ENCODE measurements at places on chromosomes 13 and 19. TPM values are rescaled to one million over a fixed set of nuclear protein-coding genes. Genes with fewer than 3 reads are reported as not detected.

TRAPPC5 gene
- 46.4 TPM for polyA plus RNA-seq

DNA sequence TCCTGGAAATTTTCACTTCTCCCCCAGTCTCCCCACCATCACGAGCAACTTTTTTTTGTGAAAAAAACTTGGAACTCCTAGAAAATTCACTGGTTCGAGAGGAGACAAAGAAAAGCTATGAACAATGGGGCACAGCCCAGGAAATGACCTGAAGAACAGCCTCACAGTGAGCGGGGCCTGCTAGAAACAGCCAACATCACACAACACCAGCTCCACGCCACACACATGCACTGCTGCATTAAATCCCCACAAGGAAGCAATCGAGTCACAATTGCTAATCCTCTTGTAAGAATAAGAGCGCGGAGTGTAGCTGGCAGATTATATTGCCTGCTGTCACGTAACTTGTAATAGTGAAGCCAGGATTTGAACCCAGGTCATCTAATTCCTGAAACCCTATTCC, 48.8 kb downstream of the SLC7A1 start:
- DNase-seq: no peak

DNA sequence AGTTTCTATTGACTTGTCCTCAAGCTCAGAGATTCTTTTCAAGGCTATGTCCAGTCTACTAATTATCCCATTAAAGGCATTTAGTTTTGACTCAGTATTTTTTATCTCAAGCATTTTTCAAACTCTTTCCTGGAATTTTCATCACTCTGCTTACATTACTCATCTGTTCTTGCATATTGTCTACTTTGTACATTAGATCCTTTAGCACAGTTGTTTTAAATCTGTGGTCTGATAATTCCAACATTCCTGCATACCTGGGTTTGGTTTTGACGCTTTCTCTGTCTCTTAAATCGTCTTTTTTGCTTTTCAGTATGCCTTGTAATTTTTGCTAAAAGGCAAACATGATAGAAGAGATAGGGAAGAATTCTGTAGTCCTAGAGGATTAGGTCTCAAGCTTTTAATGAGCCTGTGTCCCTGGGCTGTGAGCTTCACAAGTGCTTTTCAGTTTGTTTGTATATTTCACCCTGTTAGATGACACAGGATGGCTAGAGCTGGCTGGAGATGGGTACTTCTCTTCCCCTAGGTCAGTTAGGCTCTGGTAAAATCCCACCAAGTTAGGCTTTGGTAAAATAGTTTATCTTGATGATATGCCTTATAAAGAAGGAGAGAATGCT, 46.1 kb upstream of the GPC6 start:
- DNase-seq: no peak

NXNL1 gene
- not detected for polyA plus RNA-seq

FAM187B gene
- polyA plus RNA-seq: not detected

SMIM17 gene
- 1.3 TPM for polyA plus RNA-seq

DNA sequence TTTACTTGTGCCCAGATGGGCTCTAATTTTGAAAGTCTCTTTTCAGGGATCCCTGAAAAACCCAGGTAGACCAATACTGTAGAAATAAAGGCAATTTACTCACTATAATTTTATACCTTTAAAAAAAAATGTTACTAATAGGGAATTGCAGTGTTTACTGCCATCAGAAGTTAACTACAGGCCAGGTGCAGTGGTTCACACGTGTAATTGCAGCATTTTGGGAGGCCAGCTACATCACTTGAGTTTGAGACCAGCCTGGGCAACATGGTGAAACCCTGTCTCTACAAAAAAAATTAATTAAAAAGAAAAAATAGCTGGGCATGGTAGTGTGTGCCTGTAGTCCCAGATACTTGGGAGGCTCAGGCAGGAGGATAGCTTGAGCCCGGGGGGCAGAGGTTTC, 10.2 kb downstream of the USP12 start:
- no peak for DNase-seq

- DNase-seq: no peak
Measured at GRCh38 chr19:4061178-4061682, 5.5 kb downstream of the ZBTB7A start.

DNA sequence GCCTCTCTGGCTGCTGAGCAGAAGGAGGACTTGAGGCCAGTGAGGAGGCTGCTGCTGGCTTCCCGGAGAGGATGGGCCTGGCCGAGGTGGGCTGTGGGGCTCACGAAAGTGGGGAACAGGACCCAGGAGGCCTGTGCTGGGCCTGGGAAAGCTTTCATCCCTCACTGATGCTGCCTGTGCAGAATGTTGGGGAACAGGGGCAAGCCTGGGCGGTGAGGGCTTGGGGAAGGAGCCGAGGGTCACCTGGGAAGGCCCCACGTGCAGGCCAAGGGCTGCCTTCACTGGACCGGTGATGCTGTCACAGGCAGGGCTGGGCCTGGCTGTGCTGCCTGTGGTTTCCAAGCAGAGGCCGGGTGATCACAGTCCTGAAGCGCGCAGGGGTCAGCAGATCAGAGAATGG, 9.4 kb downstream of the AP1M1 start:
- DNase-seq: no peak

DNA sequence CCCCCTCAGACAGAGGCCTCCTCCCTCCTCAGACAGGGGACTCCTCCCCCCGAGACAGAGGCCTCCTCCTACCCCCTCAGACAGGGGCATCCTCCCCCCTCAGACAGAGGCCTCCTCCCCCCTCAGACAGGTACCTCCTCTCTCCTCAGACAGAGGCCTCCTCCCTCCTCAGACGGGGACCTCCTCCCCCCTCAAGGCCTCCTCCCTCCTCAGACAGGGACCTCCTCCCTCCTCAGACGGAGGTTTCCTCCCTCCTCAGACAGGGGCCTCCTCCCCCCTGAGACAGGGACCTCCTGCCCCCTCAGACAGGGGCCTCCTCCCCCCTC, 13.9 kb downstream of the C3 start:
- DNase-seq: no peak

DNA sequence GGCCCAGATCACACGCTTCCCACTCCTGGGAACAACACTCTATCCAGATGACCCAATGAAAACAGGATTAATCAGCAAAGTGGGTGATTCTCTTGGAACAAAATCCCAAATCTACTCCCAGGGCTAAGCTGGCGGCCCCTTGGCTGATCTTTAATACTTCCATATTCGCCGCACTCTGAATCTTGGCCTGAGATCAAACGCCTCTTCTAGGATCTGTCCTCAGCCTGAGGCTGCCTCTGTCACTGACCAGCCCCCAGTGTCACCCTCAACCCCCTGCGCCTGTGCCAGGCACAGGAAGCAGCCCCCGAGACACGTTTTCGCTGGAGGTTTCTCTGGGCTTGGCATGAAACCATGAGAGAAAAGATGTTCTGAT, 2.4 kb upstream of the CTXN1 start:
- DNase-seq: no peak

PSG3 gene
- 0.46 TPM for polyA plus RNA-seq

- no peak for DNase-seq
Measured at GRCh38 chr13:54185785-54186184, 1157.2 kb downstream of the OLFM4 start.

GRCh38 chr13:31725841-31726240, 13.5 kb upstream of the RXFP2 start:
- no peak for DNase-seq

DNA sequence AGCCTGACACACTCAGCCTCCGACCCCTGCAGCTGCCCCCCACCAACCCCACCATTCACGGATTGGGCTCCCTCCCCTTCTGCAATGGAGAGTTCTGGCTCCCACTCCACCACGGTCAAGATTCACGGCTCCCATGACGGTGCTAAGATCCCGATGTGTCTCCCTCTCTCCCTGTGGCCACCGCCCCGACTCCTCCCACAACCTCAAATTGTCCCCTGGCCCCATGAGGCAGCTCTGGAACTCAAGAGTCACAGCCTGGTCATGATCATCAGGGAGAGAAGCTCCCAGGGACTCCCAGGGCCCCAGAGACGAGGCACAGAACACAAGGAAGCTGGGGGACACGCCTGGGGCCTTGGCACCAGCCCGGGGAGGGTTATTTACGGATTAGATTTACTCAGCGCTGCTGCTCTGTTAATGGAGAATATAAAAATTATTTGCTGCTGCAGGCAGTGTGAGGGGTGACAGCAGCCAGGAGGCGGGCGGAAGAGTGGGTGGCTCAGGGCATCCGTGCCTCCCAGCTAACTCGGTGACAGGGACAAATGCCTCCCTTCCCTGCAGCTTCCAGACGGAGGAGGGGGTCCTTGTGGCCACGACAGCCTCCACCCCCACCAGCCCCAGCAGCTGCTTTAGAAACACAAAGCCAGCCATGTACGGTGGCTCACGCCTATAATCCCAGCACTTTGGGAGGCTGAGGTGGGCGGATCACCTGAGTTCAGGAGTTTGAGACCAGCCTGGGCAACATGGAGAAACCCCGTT, 184.2 kb downstream of the PTPRS start:
- no peak for DNase-seq

DNA sequence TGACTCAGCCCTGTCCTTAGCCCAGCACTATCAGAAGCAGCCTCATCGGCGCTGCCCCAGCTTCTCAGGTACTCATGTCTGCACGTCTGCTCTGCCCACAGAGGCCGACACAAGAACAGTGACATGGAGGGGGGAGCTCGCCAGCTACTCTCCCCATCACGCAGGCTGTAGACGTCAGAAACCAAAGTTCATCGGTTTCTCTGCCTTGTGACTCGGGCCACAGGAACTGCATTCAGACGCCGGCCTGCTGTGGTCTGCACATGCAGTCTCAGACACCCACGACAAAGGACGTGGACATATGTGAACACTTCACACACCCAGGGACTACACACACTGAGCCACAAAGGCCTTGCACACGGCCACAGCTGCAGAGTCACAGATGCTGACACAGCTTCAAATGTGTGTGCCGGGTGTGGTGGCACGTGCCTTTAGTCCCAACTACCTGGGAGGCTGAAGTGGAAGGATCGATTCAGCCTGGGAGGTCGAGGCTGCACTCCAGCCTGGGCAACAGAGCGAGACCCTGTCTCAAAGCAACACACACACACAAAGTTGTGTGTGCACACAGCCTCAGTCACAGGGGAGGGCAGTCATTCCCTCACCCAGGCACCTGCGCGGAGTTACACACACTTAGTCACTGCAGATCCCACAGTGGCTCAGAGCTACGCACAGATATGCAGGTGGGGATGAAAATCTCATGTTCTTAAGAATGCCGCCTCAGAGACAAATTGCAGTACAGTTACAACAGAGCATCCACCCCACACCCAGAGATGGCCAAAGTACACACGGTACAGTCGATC, 4.9 kb upstream of the ZFP36 start:
- no peak for DNase-seq

GFY gene
- polyA plus RNA-seq: not detected

OR7G1 gene
- polyA plus RNA-seq: not detected

DNA sequence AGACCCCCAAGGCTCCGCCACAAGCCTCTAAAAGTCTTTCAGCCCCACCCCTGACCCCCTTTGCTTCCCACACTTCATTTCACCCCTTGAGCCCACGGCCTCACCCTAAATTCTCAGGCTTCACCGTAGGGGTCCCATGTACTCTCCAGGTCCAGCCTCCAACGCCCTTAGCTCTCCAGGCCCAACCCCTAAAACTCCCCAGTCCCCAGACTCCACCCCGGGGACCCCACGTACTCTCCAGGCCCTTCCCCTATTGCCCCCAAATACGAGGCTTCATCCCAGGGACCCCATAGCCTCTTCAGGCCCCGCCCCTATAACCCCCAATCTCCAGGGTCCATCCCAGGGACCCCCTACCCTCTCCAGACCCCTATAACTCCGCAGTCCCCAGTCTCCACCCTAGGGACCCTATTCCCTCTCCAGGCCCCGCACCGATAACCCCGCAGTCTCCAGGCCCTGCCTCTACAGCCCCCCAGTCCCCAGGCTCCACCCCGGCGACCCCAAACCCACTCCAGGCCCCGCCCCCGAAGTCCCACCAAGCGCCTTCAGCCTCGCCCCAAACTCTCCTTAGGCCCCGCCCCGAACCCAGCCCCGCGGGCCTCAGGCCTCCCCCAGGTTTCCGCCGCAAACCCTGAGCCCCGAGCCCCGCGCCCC, 619 bp downstream of the MED16 start:
- DNase-seq: no peak

AXL gene
- polyA plus RNA-seq: 28.6 TPM

SELENOV gene
- polyA plus RNA-seq: 3.8 TPM

GRCh38 chr19:34274284-34274826, 20.0 kb downstream of the GARRE1 start:
- DNase-seq: no peak

UPK1A gene
- 13.4 TPM for polyA plus RNA-seq

- DNase-seq: no peak
Measured at GRCh38 chr13:110430391-110431336, 123.6 kb downstream of the COL4A2 start.

DNA sequence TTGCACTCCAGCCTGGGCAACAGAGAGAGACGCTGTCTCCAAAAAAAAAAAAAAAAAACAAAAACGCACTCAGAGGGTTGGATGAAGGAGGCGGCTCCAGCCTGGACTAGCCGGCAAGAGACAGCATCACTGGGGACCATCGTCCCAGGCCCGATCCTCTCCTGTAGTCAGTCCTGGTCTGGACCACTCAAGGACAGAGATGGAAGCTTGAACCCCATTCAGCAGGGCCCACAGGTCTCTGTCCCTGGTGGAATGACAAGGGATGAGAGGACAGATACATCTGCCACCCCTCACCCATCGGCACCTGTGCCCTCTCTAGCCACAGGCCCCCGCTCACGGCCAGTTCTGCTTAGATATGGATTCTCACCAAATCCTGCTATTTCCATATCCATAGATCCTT, 14.0 kb downstream of the ADGRE5 start:
- no peak for DNase-seq

GRCh38 chr13:90105849-90106496, 1241.5 kb upstream of the MIR17HG start:
- DNase-seq: no peak

TUBA3C gene
- polyA plus RNA-seq: not detected

- no peak for DNase-seq
Measured at GRCh38 chr13:94666065-94666464, 46.3 kb downstream of the SOX21 start.

- no peak for DNase-seq
Measured at GRCh38 chr19:38701455-38702063, 42.7 kb downstream of the CAPN12 start.

- no peak for DNase-seq
Measured at GRCh38 chr13:75931116-75931515, 295.0 kb downstream of the LMO7 start.

GRCh38 chr13:20550799-20551198, 16.2 kb upstream of the IFT88 start:
- DNase-seq: no peak

DNA sequence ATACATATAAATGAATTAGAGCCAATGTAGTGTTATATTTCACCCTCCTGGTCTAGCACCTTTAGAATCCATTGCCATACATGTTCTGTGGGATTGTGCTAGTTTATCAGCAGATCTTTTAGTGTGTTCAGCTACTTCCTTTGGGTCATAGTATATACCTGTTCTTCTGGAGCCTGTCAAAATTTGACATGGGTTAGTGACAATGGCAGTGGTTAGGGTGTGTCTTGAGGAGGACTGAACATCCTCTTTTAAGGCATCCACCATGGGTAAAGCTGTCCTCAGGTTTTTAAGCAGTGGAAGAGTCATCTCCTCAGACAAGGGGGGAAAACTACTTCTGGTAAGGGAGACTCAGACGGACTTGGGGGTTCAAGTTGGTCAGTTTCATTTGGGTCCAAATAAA, 29.4 kb downstream of the DNAJC3 start:
- no peak for DNase-seq

Data from right renal cortex interstitium (tissue), 3 donors.